MCF 10A (cell line): ENCODE measurements at places on chromosomes 3 and 15.

DNA sequence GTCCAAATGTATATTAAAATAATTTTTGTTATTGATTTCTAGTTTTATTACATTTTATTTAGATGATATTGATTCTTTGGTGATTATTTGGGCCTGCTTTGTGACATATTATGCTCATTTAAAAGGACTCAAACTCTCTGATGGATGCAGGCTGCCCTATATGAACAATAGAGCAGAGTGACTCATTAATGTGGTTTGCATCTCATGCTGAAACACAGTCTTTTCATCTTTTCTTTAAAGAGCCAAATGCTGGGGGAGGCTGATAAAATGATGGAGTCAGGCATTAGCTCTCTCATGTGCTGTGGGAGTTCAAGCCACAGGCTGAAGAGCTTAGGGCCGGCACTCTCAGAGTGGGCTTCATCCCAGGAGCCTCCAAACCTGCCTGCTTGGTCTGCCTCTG is 7.2 kb downstream of the PLA1A start:
- peaks cover 13% of the 10 kb centered on the region for H3K27me3 ChIP-seq
- no peaks in the 10 kb centered on the region for H3K36me3 ChIP-seq
- no peak overlapping the region for H3K4me3 ChIP-seq

DNA sequence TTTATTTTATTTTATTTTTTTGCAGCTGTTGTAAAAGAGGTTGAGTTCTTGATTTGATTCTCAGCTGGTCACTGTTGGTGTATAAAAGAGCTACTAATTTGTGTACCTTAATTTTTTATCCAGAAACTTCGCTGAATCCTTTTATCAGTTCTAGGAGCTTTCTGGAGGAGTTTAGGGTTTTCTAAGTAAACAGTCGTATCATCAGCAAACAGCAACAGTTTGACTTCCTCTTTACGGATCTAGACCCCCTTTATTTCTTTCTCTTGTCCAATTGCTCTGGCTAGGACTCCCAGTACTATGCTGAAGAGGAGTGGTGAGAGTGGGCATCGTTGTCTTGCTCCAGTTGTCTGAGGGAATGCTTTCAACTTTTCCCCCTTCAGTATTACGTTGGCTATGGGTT is 165.8 kb upstream of the KCNMB2 start:
- H3K4me3 ChIP-seq: no peak overlapping the region
- H3K4me1 ChIP-seq: peaks cover 12% of the 10 kb centered on the region
- DNase-seq: no peak
- no peak overlapping the region for H3K27ac ChIP-seq
- no peaks in the 10 kb centered on the region for H3K36me3 ChIP-seq
- H3K27me3 ChIP-seq: no peaks in the 10 kb centered on the region

- no peak for DNase-seq
- H3K36me3 ChIP-seq: no peaks in the 10 kb centered on the region
- peaks cover 6% of the 10 kb centered on the region for H3K4me1 ChIP-seq
- no peak overlapping the region for H3K4me3 ChIP-seq
- no peaks in the 10 kb centered on the region for H3K27me3 ChIP-seq
- H3K27ac ChIP-seq: no peak overlapping the region
These were observed 24.7 kb upstream of the SPRED1 start for GRCh38 chr15:38227941-38228340.

DNA sequence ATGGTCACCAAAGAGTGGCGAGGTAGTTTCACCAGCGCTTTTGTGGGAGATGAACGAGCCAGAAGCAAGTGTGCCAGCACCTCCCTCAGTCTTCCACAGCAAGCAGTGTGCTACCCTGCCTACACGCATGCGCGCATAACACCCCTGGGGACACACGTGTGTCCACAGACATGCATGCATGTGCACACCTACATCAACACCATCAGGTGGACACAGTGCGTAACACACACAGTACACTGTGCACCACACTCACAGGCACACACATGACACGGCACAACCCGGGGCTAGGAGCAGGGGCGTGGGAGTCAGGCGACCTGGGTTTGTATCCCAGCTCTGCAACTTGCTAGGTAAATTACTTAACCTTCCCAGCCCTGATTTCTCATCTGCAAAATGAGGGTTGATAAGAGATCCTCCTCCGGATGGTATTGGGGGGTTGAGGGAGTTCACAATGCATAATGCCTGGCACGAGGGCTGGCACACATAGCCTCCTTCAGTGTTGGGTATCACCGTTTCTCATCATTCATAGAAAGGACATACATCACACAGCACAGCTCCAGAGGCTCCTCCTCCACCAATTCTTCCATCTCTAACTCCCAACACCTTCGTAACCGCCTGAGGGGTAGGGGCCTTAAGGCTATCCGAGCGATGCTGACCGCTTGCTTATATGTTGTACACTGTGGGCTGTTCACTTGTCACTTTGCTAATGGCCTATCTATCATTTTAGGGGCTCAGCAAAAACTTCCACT is 174.9 kb downstream of the SMAD6 start:
- no peak overlapping the region for H3K4me3 ChIP-seq
- no peaks in the 10 kb centered on the region for H3K27me3 ChIP-seq
- DNase-seq: no peak
- H3K4me1 ChIP-seq: no peaks in the 10 kb centered on the region
- no peak overlapping the region for H3K27ac ChIP-seq

GRCh38 chr15:101129851-101130380 is 121.9 kb downstream of the CHSY1 start:
- H3K27ac ChIP-seq: no peak overlapping the region
- H3K36me3 ChIP-seq: no peaks in the 10 kb centered on the region
- DNase-seq: no peak
- no peaks in the 10 kb centered on the region for H3K27me3 ChIP-seq
- H3K4me1 ChIP-seq: peaks cover 30% of the 10 kb centered on the region

- DNase-seq: no peak
- peaks cover 8% of the 10 kb centered on the region for H3K4me1 ChIP-seq
- H3K36me3 ChIP-seq: no peaks in the 10 kb centered on the region
- H3K27ac ChIP-seq: no peak overlapping the region
- H3K27me3 ChIP-seq: no peaks in the 10 kb centered on the region
These were observed 932 bp upstream of the VPS8 start for GRCh38 chr3:184811034-184811433.

DNA sequence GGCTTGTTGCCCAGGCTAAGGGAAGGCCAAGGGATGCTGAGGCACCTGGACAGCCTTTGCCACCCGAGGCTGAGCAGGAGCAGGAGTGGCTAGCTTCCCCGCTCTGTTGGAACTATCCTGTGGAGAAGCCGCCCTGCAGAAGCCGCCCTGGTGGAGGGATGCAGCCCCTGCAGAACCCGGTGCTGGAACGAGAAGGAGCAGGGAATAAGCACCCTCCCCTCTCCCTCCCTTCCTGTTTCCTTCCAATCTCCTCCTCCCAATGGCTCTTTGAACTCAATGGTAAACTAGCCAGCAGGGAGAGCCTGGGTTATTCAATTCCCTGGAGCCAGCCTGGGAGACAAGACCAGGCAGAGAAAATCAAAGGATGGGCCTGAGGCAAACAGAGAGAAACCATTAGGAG is 11.8 kb upstream of the HRG start:
- no peaks in the 10 kb centered on the region for H3K4me1 ChIP-seq
- no peak for DNase-seq
- no peak overlapping the region for H3K4me3 ChIP-seq
- no peak overlapping the region for H3K27ac ChIP-seq

DNA sequence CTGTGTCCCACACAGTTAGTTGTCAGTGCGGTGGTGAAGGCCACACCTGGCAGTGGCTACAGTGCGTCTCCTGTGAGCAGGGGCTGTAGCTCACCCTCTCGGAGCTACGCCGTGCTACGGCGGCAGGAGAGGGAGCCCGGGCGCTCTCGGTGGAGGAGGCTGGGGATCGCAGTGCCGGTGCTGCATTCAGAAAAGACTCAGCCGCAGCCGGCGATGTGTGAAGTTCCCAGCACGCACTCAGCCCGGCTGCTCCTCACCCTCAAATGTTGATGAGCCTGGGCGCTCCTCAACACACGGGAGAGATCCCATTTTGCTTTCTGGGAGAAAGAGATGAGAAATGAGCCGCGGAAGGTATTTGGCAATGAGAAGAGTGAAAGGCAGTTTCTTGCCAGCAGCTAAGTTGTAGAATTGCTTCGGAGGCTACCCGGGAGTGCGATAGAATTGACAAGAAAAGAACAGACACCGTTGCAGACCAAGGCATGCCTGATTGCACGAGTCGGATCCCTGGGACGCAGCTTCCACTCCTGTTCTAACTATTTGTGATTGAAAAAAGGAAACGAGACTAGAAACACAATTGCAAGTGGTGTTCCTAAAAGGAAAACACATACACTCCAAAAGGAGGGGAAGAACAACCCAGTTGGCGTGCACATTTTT is at the start of gene UNC13C:
Gene UNC13C (plus strand): TSS at position 189 of the 654 bp plus-strand sequence. CDS start 34,463 bp downstream, outside the sequence.
- no peaks in the 10 kb centered on the region for H3K4me1 ChIP-seq
- no peak for DNase-seq
- no peak within 1 kb of the TSS for H3K27ac ChIP-seq
- peak within 1 kb of the TSS; percentile 28 for H3K4me3 ChIP-seq
- H3K36me3 ChIP-seq: no peaks in the 10 kb centered on the region
- peaks cover 81% of the 10 kb centered on the region for H3K27me3 ChIP-seq

DNA sequence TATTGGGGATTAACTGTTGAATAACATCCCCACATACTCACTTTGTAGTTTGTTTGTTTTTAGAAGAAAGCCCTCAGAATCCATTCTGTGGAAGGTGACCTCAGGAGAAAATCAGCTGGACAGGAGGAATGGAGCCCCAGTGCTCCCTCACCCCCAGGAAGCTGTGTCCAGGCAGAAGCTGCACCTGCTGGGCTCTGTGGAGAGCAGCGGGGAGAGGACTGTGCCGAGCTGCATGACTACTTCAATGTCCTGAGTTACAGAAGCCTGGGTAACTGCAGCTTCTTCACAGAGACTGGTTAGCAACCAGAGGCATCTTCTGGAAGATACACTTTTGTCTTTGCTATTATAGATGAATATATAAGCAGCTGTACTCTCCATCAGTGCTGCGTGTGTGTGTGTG is 14.0 kb downstream of the TIGIT start:
- no peaks in the 10 kb centered on the region for H3K36me3 ChIP-seq
- no peaks in the 10 kb centered on the region for H3K4me1 ChIP-seq
- DNase-seq: no peak
- H3K27me3 ChIP-seq: peaks cover 32% of the 10 kb centered on the region

DNA sequence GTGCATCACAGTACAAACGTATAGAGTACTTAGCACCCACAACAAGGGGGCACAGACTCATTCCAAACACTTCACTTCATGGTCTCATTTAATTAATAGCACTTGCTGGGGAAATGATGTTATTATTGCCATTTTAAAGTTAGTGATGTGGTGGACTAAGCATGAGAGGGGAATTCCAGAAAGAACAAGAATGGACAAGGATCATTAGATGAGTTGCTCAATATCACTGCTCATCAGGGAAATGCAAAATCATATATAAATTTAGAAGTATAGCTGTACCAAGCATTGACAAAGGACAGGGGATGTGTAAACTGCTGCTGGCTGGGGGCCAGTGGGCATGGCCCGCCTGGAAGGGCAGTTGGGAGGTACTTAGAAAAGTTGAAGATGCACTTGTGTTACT is 14.6 kb downstream of the PRR20G start:
- H3K27ac ChIP-seq: peak overlapping the region; percentile 14
- no peak overlapping the region for H3K4me3 ChIP-seq
- H3K4me1 ChIP-seq: peaks cover 32% of the 10 kb centered on the region
- peak; percentile 46 for DNase-seq
- H3K27me3 ChIP-seq: no peaks in the 10 kb centered on the region
- no peaks in the 10 kb centered on the region for H3K36me3 ChIP-seq

- no peaks in the 10 kb centered on the region for H3K4me1 ChIP-seq
- peaks cover 7% of the 10 kb centered on the region for H3K36me3 ChIP-seq
- no peak for DNase-seq
- H3K27me3 ChIP-seq: no peaks in the 10 kb centered on the region
These were observed 20.8 kb upstream of the DENND4A start for GRCh38 chr15:65812916-65813315.

DNA sequence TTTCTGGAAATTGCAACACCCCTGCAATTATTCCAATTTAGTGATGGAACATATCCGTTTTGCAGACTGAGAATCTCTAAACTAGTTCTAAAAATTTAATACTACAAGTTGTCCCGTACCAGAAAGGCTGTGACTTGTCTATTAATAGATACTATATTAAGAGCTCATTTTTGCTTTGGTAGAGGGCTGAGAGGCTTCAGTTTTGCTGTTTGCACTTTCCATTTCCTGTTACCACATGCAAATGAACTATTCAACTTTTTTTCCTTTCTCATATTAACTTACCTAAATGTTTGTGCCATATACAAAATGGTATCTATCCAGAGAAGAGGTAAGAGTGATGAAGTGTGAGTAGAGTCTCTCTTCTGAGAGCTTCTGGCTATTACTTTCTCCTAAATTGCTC is 101.5 kb upstream of the CRBN start:
- no peaks in the 10 kb centered on the region for H3K36me3 ChIP-seq
- peaks cover 28% of the 10 kb centered on the region for H3K27me3 ChIP-seq
- H3K27ac ChIP-seq: no peak overlapping the region
- no peaks in the 10 kb centered on the region for H3K4me1 ChIP-seq

DNA sequence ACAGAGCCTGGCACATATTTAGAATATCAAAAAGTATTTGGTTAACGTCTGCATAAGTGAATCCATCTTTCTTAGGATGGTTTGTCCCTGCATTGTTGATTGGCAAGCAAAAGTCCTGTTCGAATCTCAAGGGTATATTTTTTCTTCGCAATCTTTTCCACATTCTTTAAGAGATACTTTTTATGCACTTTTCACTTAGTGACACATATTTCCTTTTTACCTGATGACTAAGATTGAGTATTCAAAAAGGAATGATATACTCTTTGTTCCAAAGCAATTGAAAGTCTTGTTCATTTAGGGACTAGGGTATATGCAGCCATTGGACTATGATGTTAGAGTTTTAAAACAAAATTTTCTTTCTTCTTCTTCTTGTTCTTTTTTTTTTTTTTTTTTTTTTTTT is 349.9 kb downstream of the NLGN1 start:
- no peak overlapping the region for H3K4me3 ChIP-seq
- no peak for DNase-seq
- H3K36me3 ChIP-seq: no peaks in the 10 kb centered on the region
